NCI-H1092 treated with DMSO at 0.1 percent for 48 hours (cell line): ENCODE measurements at places on chromosomes 4 and X.

GRCh38 chrX:15719324-15719968 lies 18.6 kb upstream of the CA5B start:
- no peak for DNase-seq

DNA sequence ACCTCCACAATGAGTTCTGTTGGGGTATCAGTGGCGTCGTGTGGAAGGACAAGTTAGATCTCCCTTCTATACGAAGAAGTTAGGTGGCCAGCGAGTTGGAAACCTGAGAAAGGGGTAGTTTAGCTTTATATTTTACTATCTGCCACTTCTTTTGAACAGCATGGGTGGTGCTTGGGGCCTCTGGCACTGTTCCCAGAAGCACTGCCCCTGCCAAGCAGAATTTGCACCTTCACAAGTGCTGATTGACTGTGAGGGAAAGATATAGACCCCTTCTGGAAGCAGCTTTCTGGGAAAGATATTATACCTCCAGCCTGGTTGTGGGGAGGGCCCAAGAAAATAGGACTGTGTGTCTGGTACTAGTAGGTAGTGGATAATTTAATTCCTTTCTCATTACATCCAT lies 246.9 kb downstream of the FBXO8 start:
- peak; percentile 84 for DNase-seq

DNA sequence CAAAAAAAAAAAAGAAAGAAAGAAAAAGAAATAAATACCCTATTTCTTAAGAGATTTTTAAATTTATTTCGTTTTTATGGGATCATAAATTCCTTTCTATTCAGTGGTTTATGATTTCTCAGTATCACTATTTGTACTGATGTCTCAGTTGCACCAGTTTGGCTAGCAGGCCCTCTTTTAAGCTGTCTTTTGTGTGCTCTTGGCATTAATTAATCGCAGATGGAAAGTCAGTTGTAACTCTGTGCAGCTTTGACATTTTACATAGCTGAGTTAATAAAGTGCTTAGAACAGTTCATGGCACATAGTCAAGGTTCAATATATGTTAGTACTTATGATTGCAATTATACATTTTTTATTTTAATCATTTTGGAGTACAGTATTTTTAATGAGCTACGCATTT lies 123.7 kb upstream of the NUDT6 start:
- no peak for DNase-seq

GRCh38 chrX:15882704-15883539 lies 28.3 kb upstream of the AP1S2 start:
- DNase-seq, result no peak

DNA sequence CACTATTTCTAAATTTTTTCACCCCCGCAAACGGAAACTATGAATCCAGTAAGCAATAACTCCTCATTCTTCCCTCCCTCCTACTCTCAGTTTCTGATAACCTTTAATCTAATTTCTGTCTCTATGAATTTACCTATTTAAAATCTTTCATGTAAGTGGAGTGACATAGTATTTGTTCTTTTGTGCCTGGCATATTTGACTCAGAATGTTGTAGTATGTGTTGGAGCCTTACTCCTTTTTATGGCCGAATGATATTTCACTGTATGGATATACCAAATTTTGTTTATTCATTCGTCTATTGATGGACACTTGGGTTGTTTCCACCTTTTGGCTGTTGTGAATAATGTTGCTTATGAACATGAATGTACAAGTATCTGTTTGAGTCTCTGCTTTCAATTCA lies 61.1 kb upstream of the C1GALT1C1 start:
- DNase-seq, result no peak

DNA sequence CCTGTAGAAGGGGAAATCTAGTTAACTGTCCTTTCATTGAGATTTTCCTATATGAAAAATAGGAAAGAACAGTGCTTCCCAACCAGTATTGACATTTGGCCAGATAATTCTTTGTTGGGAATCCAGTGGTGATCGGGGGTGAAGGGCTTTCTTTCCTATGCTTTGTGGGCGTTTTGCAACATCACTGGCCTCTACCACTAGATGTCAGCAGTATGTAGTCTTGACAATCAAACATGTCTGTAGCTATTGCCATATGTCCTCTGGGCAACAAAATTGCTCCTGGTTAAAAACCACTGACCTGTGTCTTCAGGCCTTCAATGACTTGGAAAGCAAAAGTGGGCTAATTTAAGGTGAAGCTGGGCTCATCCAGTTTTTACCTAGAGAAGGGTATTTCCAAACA lies 658.5 kb downstream of the DACH2 start:
- DNase-seq, result no peak

GRCh38 chr4:17490575-17491059 lies 21.3 kb downstream of the QDPR start:
- peak; percentile 24 for DNase-seq

DNA sequence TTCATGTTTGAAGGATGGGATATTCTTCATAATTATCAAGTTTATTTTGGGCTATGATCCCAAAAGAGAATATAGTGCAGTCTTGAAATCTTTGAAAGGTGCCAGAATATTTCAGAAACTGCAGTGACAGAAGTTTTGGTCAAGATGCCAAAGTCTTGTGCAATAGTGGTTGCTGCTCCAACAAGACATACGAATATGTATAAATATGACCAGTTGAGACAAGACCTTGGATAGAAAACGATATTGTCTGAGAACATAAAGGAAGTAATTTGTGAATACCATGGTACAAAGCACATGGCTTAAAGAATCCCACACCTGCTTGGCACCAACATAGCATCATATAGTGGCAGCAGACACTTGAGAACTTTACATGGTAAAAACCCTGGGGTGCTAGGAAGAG lies 48.6 kb upstream of the AMELX start:
- DNase-seq, result no peak

GRCh38 chrX:72461766-72462165 lies 110.9 kb downstream of the HDAC8 start:
- DNase-seq, result no peak

DNA sequence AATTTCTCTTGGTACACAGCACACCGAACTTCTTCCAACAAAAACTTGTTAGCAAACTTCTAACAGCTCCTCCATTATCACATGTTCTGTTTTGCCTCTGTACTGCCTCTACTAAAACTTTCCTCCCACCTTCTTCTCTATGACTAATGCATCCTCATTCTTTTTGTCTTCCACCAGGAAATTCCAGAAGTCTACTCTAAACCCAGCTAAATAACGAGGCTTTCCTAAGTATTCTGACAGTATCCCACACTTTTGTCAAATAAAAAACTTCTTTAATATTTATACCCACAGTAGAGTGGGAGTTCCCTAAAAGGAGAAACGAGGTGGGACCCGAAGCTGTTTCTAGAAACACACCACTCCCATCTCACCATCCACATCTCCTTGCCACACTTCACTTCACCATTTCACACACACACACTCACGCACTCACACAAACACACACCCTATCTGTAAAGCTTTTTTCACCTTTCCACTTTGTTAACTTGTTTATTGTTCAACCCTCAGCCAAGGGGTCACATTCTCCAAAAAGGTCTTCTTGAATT lies 280.3 kb downstream of the ARAP2 start:
- no peak for DNase-seq

GRCh38 chr4:41514766-41515481 lies 23.0 kb upstream of the LIMCH1 start:
- no peak for DNase-seq

DNA sequence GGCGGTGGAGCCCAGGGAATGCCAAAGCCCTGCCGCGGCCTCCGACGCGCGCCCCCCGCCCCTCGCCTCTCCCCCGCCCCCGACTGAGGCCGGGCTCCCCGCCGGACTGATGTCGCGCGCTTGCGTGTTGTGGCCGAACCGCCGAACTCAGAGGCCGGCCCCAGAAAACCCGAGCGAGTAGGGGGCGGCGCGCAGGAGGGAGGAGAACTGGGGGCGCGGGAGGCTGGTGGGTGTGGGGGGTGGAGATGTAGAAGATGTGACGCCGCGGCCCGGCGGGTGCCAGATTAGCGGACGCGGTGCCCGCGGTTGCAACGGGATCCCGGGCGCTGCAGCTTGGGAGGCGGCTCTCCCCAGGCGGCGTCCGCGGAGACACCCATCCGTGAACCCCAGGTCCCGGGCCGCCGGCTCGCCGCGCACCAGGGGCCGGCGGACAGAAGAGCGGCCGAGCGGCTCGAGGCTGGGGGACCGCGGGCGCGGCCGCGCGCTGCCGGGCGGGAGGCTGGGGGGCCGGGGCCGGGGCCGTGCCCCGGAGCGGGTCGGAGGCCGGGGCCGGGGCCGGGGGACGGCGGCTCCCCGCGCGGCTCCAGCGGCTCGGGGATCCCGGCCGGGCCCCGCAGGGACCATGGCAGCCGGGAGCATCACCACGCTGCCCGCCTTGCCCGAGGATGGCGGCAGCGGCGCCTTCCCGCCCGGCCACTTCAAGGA lies at the start of gene FGF2:
FGF2 (plus strand) TSS at position 279 of the 705 bp plus-strand sequence; CDS start at position 623, 344 bp downstream.
- peak; percentile 36 for DNase-seq

GRCh38 chrX:3940000-3940610 lies 226.7 kb upstream of the PRKX start:
- DNase-seq, result peak; percentile 20

DNA sequence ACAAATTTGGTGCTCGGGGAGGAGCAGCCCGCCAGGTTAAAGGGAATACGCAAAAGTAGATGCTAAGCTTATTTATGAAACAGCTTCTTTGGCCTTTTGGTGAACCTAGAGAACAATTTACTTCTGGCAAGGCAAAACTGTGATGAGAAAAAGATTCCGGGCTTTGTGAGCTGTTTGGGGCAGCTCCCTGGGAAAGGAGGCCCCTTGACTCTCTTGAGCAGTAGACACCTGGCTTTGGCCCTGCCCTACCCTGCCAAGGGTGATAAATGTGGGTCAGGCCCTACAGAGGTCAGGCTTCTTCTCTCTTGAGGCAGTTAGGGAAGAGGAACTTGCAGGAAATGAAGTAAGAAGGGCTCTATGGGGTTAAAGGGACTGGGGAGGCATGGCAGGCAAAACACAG lies 509.6 kb downstream of the MID1IP1 start:
- no peak for DNase-seq

GRCh38 chrX:108224218-108224617 lies 132.6 kb downstream of the ATG4A start:
- no peak for DNase-seq

GRCh38 chr4:31692399-31692940 lies 972.3 kb downstream of the PCDH7 start:
- no peak for DNase-seq

- no peak for DNase-seq
Observed at GRCh38 chrX:154354013-154354412, 20.4 kb downstream of the FLNA start.

DNA sequence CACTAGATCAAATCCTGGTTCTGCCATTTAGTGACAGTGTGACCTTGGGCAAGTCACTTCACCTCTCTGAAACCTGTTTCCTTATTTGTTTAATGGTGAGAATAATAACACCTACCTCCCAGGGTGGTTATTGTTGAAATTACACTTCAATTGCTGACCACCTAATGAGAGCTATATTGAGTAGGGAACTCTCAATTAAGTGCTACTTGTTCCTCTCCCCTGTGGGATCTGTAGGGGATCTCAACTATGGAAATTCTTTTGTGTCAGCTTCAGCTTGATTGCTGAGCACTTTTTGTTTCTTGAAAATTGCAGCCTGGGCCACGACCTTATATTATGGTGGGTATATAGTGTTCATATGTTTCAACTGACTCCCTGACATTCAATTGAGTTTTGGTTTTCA lies 102.1 kb downstream of the SHROOM4 start:
- DNase-seq, result no peak

DNA sequence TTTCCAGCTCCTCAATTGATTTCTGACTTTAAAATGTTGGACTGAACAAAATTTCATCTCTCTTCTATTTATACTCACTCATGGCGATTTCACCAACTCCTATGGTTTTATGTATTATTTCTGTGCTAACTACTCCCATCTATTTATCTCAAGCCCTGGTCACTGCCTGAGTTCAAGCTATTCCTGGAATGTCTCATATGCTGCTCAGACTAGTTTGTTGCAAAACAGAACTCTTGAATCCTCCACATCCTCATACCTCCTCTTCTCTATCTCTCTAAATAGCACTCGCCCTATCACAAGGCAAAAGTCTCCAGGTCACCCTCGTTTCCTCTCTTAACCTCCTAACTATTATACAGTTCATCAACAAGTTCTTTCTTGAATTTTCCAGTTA lies 19.0 kb upstream of the DDX60 start:
- DNase-seq, result no peak

DNA sequence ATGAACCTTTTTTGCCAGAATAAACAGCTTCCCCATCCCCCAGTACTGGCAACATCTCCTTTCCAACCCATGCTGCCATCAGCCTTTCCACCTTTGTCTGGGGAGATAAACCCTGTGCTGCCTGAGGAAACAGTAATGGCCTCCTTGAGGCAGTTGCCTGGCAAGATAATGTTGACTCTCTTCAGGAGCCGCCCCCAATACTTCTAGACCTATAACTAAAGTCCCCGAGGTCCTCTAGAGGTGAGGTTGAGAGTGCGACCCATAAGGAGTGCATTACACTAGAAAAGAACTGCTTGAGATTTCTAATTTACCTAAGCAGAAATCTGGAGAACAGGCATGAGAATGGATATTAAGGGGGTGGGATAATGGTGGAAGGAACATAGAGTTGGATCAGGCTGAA lies 963.2 kb upstream of the PCDH7 start:
- no peak for DNase-seq

GRCh38 chr4:173019664-173020063 lies 148.9 kb upstream of the GALNT7 start:
- no peak for DNase-seq

DNA sequence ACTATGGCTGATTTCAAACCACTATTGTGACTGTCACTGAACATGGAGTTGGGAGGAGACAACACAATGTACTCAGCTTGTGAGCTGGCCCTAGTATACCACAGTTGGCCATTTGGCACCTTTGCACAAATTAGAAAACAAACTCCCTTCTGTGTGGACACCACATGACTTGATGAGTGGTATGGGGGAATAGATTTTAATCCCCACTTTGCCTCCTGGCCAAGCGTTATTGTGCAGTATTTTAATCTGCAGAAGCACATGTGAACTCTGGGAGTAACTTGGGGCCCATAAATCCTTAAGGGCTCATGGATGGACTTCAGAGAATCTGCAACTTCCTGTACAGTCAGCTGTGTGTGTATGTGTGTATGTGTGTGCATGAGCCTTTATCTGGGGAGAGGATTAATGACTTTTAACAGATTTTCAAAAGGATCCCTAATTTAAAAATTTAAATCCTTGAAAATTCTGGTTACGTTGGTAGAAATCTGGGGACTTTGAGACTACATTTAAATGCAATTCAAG lies 105.0 kb upstream of the PAQR3 start:
- DNase-seq, result no peak

DNA sequence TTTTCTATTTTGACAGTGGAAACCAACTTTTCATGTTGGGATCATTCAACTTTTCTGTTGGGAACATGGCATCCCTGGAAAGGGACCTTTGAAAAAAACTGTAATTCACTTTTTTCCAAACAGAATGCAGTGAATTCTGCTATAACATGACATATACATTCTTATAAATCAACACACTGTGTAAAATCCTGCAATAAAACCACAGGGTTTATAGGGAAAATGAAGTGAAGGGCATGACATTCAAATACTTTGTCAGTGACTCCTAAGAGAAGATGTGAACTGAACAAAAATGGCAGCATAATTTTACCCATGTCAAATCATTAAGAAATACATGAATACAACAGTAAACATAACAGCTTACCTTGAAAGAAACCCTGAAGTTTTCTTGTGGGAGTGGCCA lies 264.5 kb upstream of the ANKRD50 start:
- DNase-seq, result no peak
